GM13977 (cell line): ENCODE measurements at places on chromosomes 1 and 21.

DNA sequence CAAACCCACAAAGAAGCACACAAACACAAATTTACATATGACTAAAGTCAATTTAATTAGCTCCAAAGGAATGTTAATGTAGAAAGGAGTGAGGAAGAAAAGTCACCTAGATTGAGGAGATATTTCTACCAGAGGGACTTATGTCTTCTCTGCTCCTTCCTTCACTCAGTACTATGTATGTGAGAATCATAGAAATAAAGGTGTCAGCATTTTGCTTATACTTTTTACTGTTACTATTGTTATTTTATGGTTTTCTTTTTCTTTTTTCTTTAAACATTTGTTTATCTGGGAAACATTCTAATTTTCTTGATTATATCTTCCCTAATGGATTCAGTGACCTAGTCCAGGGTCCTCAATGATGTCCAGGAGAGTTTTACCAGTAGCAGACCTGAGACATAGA is 511.9 kb upstream of the NCAM2 start:
- DNase-seq = no peak

DNA sequence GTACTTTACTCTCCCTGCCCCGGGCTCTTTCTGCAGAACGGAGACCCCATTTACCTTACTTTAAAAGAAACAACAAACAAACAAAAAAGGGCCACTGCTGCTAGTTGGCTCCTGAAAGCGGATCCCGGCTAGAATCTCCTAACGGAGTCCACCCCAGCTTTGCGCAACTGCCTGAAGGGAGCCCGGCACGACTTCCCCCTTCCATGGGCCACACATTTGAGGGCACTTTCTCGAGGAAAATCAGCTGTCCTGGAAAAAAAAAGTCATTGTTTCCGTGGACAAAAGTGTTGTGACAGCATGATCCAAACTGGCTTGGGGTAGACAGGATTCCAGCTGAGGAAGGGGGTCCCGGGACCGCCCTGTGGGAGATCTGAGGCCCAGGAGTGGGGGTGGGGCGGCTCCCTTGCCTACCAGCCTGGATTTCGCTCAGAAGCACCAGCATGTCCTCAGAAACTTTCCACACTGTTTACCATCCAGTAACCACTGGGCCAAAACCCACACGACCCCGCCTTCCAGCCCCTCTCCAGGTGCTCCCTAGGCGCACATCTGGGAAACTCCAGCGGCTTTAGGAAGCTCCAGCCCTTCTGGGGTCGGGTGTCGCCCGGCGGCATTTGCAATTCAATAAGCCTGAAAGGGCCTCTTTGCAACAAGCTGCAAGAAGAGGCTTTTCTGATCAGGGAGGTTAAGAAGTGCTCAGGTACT is 4.8 kb downstream of the RIPK4 start:
- peak; percentile 16 for DNase-seq

- DNase-seq = peak; percentile 31
These were observed 739 bp upstream of the NUP133 start for GRCh38 chr1:229508823-229509337.

GRCh38 chr1:26472901-26473845 is 933 bp downstream of the HMGN2 start:
- peak; percentile 98 for DNase-seq

- DNase-seq = no peak
These were observed 37.6 kb downstream of the NDUFS5 start for GRCh38 chr1:39063775-39064174.

DNA sequence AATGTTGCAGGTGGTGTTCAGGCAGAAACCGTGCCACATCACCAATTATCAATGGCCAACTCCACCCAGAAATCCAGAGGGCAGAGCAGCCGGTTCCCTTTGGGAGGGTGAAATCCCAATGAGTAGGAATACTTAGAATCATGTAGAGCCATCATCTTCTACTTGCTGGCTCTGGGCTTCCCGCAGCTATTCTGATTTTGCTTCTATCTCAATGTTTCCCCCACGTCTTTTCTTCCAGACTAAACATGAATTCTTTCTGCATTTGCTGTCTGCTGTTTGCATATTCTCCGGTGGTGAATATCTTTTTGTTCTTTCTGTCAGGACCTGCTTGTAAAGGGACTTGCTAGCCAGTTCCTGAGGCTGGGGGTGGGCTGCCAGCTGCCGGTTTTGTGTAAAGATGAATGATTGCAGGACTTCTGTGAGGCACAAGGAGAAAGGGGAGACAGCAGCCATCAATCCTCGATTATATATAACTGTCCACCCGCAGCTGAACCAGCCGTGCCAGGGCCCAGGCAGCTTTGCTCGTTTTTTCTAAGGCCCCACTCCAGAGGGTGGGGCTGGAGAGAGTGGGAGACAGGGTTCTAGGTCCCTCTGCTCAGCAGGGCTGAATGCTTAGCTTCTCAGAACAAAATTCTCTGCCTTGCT is 33.2 kb downstream of the PRAMEF20 start:
- no peak for DNase-seq

- peak; percentile 60 for DNase-seq
These were observed at the start of gene CDKN2C for GRCh38 chr1:50969611-50970508. Gene CDKN2C (plus strand): TSS chr1:50970245. CDS start chr1:50970369, 124 bp downstream.

DNA sequence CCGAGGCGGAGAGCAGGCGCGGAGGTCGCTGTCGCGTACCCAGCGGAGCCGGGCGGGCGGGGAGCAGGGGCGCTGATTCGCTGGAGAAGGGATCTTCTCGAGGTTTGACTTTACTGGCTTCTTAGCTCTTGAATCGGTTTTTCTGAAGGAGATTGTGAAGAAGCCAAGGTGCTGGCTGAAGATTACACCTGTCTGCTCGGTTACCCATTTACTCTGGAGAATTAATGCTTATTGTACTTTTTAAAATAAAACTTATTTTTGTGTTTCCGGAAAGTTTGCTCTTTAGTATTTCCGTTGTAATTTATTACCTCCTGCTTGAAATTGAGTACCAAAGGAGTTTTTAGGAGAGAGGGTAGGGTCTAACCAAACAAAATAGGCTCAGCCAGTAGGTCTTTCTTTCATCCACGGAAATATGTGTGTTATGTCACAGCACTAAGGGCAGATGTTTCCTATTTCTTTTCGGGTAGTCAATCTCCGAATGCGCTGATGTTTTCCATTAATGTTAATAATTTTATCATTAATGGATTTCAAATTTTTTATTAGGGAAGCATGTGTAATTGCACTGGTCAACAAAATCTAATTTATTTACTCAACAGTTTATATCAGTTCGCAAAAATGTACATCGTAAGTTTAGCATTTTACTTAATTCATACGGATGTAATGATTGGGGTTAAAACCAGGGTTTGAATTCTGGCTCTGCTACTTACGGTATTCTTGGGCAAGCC is 510 bp upstream of the GNG5 start:
- DNase-seq = no peak

GRCh38 chr1:208942394-208943130 is 641.0 kb upstream of the CAMK1G start:
- no peak for DNase-seq

- no peak for DNase-seq
These were observed 35.7 kb downstream of the TNFRSF8 start for GRCh38 chr1:12098786-12099185.

DNA sequence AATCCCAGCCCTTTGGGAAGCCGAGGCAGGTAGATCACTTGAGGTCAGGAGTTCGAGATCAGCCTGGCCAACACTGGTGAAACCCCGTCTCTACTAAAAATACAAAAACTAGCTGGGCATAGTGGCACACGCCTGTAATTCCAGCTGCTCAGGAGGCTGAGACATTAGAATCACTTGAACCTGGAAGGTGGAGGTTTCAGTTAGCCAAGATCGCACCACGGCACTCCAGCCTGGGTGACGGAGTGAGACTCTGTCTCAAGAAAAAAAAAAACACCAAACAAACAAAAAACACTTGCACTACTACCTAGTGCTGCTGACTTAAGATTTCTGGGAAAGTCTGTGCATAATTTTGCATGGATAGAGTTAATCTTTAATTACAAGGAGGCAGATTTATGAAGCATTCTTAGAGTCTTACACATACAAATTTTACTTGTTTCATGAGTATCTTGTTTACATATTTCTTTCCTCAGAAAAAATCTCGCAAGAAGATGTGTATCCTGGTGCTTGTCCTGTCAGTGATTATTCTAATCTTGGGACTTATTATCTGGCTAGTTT is 8.7 kb upstream of the PPP1R8 start:
- DNase-seq = no peak
